ENCODE measurements at places on chromosomes 1 and 21. TPM values are rescaled to one million over a fixed set of nuclear protein-coding genes. Genes with fewer than 3 reads are reported as not detected.

Gene PYHIN1
- total RNA-seq, result 1.6 TPM

GRCh38 chr1:64527165-64527564, 57.2 kb downstream of the CACHD1 start:
- H3K4me1 ChIP-seq, result peaks cover 32% of the 10 kb centered on the region
- H3K36me3 ChIP-seq, result peaks cover 2% of the 10 kb centered on the region
- peak; percentile 8 for DNase-seq

DNA sequence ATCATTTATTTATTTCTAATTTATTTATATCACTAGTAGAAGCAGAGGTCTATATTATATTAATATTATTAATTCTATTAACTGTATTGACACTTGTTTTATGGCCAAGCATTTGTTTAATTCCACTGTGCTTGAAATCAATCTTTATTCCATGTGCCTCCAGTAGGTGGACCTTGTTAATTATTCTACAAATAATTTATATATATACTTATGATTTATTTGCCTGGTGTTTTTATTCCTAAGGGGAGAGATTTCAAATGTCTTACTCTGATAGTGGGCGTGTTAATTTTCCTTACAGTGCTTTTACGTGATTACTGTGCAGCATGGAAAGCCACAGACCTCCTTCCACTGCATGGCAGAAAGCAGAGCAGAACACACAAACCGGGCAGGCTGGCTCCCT, 17.5 kb upstream of the OR6N2 start:
- DNase-seq, result no peak
- H3K4me1 ChIP-seq, result no peaks in the 10 kb centered on the region
- H3K4me3 ChIP-seq, result no peak overlapping the region
- no peak overlapping the region for H3K27ac ChIP-seq

DNA sequence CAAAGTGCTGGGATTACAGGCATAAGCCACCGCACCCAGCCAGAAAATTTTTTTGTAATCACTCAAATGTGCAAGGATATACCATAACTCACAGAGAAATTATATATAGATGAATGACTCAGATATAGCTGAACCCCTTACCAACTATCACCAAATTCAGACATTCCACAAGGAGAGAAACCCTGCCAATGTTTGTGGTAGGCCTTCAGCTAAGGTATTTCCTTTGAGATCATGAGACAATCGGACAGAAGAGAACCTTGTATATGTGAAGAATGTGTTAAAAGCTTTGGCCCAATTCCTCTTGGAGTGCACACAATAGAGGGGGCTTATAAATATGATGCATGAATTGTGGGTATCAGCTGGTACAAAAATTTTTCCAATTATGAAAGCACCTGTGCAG, 50.7 kb downstream of the ZNF684 start:
- peaks cover 4% of the 10 kb centered on the region for H3K27me3 ChIP-seq
- H3K4me3 ChIP-seq, result no peak overlapping the region
- no peak for DNase-seq
- H3K27ac ChIP-seq, result no peak overlapping the region
- peaks cover 15% of the 10 kb centered on the region for H3K4me1 ChIP-seq

DNA sequence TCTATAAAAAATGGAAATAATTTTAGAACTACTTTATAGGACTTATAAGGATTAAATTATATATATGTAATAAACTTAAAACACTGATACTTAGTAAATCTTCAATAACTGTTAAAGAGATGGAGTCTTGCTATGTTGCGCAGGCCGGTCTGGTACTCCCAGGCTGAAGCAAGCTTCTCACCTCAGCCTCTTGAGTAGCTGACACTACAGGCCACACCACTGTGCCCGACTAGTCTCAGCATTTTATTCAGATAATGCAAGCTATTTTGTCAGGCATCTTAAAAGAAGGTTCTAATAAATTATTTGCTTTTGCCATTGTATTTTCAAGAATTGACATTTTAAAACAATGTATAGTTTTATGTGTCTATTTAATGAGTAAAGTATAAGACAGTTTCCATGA, 20.8 kb downstream of the CNST start:
- H3K36me3 ChIP-seq, result peaks cover 37% of the 10 kb centered on the region
- no peak for DNase-seq
- H3K4me1 ChIP-seq, result peaks cover 58% of the 10 kb centered on the region
- H3K27ac ChIP-seq, result no peak overlapping the region

Gene ARMH1
- total RNA-seq, result 144 TPM

Gene C4BPA
- not detected for total RNA-seq

- peaks cover 18% of the 10 kb centered on the region for H3K4me1 ChIP-seq
- H3K4me3 ChIP-seq, result peak overlapping the region; percentile 95
- peak; percentile 57 for DNase-seq
- peaks cover 5% of the 10 kb centered on the region for H3K36me3 ChIP-seq
Observed at GRCh38 chr1:50968821-50969610, 1.0 kb upstream of the CDKN2C start.

GRCh38 chr1:108816049-108816893, 40.6 kb downstream of the AKNAD1 start:
- H3K27ac ChIP-seq, result no peak overlapping the region
- peaks cover 9% of the 10 kb centered on the region for H3K27me3 ChIP-seq
- H3K4me3 ChIP-seq, result no peak overlapping the region
- no peaks in the 10 kb centered on the region for H3K36me3 ChIP-seq
- H3K4me1 ChIP-seq, result no peaks in the 10 kb centered on the region
- DNase-seq, result no peak

Gene RUNX3
- 144 TPM for total RNA-seq

Gene FOXD3
- not detected for total RNA-seq

Gene DDR2
- 0.38 TPM for total RNA-seq
